ENCODE measurements at places on chromosomes 3 and 15. TPM values are rescaled to one million over a fixed set of nuclear protein-coding genes. Genes with fewer than 3 reads are reported as not detected.

GRCh38 chr3:194854659-194855390 is 169.1 kb downstream of the FAM43A start:
- peaks cover 4% of the 10 kb centered on the region for H3K4me1 ChIP-seq
- H3K27me3 ChIP-seq: peaks cover 18% of the 10 kb centered on the region
- H3K36me3 ChIP-seq: no peaks in the 10 kb centered on the region
- no peak for DNase-seq
- H3K27ac ChIP-seq: no peak overlapping the region

WDR49 gene
- 0.45 TPM for total RNA-seq

GRCh38 chr15:89469426-89470096 is 26.8 kb downstream of the RHCG start:
- peaks cover 1% of the 10 kb centered on the region for H3K36me3 ChIP-seq
- H3K4me3 ChIP-seq: no peak overlapping the region
- no peak for DNase-seq
- H3K27ac ChIP-seq: no peak overlapping the region
- no peaks in the 10 kb centered on the region for H3K4me1 ChIP-seq

TEX55 gene
- not detected for total RNA-seq

ADGRG7 gene
- total RNA-seq: not detected

DNA sequence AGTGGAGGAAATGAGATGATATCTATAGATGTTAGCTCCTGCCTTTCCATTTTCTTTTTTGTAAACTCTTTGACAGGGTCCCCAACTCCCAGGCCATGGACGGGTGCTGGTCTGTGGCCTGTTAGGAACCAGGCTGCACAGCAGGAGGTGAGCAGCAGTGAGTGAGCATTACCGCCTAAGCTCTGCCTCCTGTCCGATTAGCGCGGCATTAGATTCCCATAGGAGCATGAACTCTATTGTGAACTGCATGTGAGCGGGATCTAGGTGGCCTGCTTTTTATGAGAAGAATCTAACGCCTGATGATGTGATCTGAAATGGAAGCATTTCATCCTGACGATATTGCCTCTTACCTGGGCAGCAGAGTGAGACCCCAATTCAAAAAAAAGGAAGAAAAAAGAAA is 56.8 kb upstream of the CHD2 start:
- H3K4me1 ChIP-seq: peaks cover 38% of the 10 kb centered on the region
- no peak for DNase-seq
- H3K27ac ChIP-seq: peak overlapping the region; percentile 99
- peaks cover 3% of the 10 kb centered on the region for H3K36me3 ChIP-seq
- H3K4me3 ChIP-seq: peak overlapping the region; percentile 31

- H3K36me3 ChIP-seq: no peaks in the 10 kb centered on the region
- peaks cover 16% of the 10 kb centered on the region for H3K27me3 ChIP-seq
- no peak for DNase-seq
- no peaks in the 10 kb centered on the region for H3K4me1 ChIP-seq
- H3K4me3 ChIP-seq: no peak overlapping the region
- no peak overlapping the region for H3K27ac ChIP-seq
Measured at GRCh38 chr15:35151782-35152181, 66.7 kb upstream of the NANOGP8 start.

DNA sequence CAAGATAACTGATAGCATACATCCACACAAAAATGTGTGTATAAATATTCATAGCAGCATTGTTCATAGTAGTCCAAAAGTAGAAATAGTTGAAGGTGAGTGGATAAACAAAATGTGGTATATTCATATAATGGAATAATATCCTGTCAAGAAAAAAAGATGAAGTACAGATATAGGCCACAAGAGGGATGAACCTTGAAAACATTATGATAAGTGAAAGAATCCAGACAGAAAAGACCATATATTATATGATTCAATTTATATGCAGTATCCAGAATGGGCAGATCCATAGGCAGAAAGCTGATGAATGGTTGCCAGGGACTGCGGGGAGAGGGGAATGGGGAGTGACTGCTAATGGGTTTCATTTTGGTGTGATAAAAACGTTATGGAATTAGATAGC is 54.3 kb upstream of the TNIK start:
- H3K4me1 ChIP-seq: no peaks in the 10 kb centered on the region
- H3K27me3 ChIP-seq: peaks cover 16% of the 10 kb centered on the region
- no peak overlapping the region for H3K27ac ChIP-seq

ADIPOQ gene
- not detected for total RNA-seq

DNA sequence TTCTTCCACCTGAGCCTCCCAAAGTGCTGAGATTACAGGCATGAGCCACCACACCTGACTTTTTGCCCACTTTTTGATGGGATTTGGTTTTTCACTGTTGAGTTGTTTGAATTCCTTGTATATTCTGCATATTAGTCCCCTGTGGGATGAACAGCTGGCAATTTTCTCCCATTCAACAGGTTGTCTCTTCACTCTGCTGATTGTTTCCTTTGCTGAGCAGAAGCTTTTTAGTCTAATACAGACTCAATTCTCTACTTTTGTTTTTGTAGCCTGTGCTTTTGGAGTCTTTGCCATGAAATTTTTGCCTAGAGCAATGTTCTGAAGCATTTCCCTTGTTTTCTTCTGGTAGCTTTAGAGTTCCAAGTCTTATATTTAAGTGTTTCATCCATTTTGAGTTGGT is 62.7 kb upstream of the MFGE8 start:
- no peaks in the 10 kb centered on the region for H3K4me1 ChIP-seq
- H3K36me3 ChIP-seq: no peaks in the 10 kb centered on the region
- peaks cover 20% of the 10 kb centered on the region for H3K27me3 ChIP-seq
- H3K27ac ChIP-seq: no peak overlapping the region
- DNase-seq: no peak

DNA sequence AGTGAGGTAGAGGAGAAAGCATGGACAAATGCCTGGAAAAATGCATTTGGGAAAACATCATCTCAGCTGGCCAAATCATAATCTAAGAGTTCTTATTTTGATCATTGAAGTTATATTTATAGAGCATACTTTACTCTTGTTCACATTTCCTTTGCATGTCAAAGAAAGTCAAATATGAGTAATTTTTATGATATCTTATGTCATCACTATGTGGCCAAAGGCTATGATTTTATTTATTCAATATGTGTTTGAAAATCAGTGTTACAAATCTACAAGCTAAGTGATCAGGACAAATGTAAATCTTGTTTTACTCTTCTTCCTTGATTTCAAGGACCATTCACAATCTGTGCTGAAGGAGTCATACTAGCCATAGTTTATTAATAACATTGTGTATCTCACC is 237.2 kb upstream of the DPH6 start:
- no peaks in the 10 kb centered on the region for H3K4me1 ChIP-seq
- H3K27ac ChIP-seq: no peak overlapping the region
- no peak for DNase-seq
- peaks cover 7% of the 10 kb centered on the region for H3K27me3 ChIP-seq

DNA sequence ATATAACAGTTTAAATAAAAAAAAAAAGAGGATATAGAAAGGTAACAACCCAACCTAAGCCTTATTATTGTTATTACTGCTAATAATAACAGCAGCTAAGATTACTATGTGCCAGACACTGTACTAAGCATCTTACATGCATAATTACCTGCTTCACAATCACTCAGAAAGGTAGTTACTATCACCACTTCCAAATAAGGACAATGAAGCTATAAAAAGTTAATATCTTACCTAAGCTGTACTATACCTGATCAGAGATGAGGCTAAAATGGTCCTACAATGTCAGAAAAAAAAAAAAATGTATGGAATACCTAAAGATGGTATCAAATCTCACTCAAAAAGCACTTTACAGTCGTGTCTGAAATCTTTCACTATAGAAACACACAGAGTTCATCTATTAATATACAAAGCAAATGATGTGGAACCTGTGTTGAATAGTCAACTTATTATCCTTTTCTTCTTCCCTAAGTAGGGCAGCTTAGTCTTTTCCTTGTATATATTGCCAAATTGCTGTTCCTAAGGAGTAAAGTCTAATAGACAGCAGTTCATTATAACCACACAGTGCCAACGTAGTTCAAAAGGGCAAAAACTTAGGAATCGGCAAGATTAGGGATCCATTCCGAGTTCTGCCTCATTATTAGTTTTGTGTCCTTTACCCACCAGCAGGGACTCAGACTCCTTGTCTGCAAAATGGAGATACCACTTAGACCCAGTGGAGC is 23.8 kb downstream of the GSK3B start:
- H3K27ac ChIP-seq: no peak overlapping the region
- H3K27me3 ChIP-seq: no peaks in the 10 kb centered on the region
- H3K4me1 ChIP-seq: peaks cover 29% of the 10 kb centered on the region
- no peaks in the 10 kb centered on the region for H3K36me3 ChIP-seq
- H3K4me3 ChIP-seq: no peak overlapping the region
- DNase-seq: no peak

CMSS1 gene
- total RNA-seq: 20.4 TPM

DNA sequence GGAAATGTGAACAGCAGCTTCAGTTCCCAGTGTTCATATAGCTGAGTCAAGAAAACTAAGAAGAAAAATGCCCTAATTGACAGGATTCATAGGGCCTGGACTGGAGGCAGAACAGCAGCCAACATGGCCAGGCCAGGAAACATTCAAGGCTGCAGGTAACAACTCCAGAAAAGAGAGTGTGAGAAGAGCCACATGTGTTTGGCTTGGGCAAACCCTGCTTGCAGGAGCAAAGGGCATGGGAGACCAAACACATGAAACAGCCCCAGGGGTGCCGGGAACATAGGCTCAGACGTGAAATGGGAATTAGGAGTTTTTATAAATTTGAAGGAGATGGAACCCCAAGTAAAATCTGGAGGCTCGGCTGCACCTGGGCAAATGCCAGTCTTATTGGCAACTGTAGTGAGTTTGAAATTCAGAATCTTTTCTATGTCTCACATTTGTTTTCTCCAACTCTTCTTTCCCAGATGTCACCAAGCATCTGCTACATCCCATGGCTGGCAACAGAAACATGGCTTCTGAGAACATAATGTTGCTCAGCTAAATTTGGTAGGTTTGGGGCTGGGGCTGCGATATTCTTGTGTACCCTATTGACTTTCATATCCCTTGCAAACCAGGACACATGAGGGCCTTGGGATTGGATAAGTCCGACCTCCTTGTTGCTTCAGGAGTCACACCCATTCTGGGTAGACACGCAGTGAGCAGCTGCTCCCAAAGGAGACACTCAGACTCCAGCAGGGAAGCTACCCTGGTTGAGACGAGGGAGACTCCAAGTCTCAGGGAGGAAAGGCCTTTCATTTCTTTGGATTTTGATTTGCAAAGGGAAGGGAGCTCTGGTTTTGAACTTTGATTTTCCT is 98.9 kb upstream of the CLSTN2 start:
- no peaks in the 10 kb centered on the region for H3K27me3 ChIP-seq
- no peak overlapping the region for H3K4me3 ChIP-seq
- no peaks in the 10 kb centered on the region for H3K36me3 ChIP-seq
- no peaks in the 10 kb centered on the region for H3K4me1 ChIP-seq
- no peak for DNase-seq

DNA sequence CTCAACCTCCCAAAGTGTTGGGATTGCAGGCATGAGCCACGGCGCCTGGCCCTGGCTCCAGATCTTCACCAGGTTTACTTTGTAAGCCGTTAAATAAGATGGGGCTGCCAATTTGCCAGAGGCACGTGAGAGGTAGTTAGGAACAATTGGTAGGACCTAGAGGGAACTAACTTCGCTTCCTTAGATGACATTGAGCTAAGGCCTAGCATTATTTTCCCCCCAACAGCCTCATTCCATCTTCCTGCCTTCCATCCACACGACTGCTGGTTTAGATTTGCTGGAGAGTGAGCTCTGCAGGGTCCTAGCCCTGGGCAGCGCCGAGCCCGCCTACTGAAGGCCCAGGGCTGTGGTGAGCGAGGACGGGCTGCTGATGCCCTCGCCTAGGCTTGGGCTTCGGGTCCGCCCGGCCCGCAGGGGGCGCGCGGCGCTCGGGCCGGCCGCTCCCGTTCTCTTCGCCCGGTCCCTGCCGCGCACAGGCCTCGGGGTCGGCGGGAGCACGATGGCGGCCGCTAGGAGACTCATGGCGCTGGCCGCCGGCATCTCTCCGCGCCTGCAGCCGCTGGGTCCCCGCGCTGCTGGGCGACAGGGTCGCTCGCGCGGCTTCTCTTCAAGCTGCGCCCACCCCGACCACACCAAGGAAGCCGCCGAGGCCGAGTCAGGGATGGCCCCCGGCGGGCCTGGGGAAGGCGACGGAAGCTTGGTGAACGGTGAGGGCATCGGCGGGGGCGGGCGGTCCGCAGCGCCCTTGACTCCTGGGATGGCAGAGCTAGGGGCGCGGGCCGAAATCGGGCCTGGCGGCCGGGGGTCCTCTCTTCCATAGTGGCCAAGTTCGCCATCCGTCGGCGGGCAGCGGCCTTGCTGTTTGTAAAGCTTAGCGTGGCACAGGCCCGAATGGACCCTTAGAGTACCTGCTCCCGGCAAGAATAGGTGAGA is 21.9 kb downstream of the DHX30 start:
- H3K36me3 ChIP-seq: no peaks in the 10 kb centered on the region
- peak overlapping the region; percentile 91 for H3K4me3 ChIP-seq

DNA sequence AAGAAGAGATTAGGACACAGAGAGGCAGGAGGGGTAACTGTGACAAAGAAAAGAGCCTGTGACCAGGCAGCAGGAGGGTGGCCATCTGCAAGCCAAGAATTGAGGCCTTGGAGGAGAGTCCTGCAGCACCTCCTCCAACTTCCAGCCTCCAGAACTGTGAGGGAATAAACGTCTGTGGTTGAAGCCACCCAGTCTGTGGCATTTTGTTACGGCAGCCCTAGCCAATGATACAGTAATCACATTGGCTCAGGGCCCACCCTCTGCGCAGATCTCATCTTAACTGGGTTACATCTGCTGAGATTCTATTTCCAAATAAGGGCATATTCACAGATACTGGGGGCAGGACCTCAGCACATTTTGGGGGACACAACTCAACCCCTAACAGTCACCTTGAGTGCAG is 11.3 kb downstream of the SELENOS start:
- no peak overlapping the region for H3K4me3 ChIP-seq
- H3K27me3 ChIP-seq: no peaks in the 10 kb centered on the region
- DNase-seq: no peak

DNA sequence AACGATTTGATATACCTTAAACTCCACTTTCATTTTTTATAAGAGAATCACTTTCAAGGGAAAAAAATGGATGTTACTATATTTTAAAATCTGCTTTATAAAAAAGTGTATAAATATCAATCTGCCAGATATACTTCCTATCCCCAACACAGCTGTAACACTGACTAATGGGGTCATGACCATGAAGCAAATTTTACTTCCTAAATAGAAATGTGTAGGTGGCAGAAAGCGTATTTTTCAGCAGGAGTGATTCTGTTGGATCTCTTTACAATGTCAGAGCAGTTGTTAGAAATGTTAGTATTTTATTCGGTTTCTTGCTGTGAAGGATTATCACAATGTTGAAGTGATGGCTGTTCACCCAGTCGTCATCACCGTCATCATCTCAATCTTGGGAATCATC is 5.5 kb upstream of the C15orf40 start:
- no peaks in the 10 kb centered on the region for H3K27me3 ChIP-seq
- H3K4me3 ChIP-seq: no peak overlapping the region
- H3K27ac ChIP-seq: no peak overlapping the region
- H3K4me1 ChIP-seq: peaks cover 21% of the 10 kb centered on the region
- no peaks in the 10 kb centered on the region for H3K36me3 ChIP-seq

- H3K36me3 ChIP-seq: no peaks in the 10 kb centered on the region
- H3K4me1 ChIP-seq: no peaks in the 10 kb centered on the region
- no peak for DNase-seq
- H3K27ac ChIP-seq: no peak overlapping the region
Measured at GRCh38 chr15:69443032-69443611, 9.5 kb upstream of the RPLP1 start.
